ENCODE measurements at places on chromosomes 5 and 9.
A peak's percentile ranks its signal among the peaks of the same experiment; 100 is the strongest.

- no peak for DNase-seq
Measured at GRCh38 chr5:164345853-164346252, 840.4 kb downstream of the MAT2B start.

DNA sequence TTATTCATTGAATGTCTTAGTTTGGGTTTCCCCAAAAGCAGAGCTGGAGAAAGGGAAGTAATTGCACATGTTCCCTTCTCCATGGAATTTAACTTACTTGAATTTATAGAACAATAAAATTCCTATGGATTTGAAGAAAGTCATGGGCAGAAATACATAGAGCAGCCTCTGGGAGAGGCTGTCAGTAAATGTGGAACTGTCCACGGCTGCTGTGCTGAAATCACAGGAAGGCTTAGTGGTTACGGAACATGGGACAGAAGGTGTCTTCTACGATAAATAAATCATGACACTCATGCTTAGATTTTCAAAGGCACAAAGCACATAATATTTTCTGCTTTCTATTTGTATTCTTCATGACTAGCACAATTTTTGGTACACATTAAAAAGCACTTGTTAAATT, 440.6 kb upstream of the IZUMO3 start:
- DNase-seq, result no peak

- no peak for DNase-seq
Measured at GRCh38 chr9:84636436-84636835, 33.1 kb upstream of the NTRK2 start.

DNA sequence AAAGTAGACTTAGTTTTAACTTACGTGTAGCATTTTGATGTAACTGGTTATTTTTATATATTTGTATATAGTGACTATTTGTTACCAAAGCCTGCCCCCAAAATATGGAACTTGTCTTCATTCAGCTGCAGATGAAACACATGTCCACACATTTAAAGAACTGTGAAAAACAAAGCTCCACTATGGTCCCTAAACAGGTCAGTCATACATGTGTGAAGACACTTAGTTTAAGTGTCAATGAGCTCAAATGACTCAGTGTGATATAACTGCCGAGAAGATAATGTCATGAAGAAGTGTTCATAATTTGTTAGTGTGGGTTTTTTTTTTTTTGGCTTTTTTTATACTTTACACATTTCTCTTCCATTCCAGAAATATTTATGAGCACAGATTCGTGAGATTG, 28.2 kb downstream of the HAVCR1 start:
- DNase-seq, result no peak

GRCh38 chr5:159017786-159018185, 81.9 kb downstream of the EBF1 start:
- DNase-seq, result peak; percentile 70

- DNase-seq, result no peak
Measured at GRCh38 chr5:157130925-157131324, 11.7 kb downstream of the MED7 start.

DNA sequence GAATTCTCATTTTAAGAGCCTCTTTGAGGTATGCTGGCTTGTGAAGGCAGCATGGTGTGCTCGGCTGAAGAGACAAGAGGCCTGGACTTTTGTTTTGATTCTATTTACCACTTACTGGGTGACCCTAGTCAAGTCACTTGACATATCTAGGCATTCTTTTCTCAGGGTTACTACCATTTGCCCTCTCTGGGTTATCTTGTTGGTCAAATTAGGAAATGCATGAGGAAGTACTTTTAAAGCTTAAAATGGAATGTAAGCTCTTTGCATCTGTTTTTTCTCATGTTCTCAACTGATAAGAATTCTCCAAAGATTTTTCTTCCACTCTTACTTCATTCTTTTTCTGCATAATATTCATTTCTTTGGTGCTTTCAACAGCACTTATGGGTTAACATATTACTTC, 173.1 kb downstream of the PLK2 start:
- DNase-seq, result no peak

GRCh38 chr5:65967288-65968066, 41.1 kb downstream of the ERBIN start:
- no peak for DNase-seq

DNA sequence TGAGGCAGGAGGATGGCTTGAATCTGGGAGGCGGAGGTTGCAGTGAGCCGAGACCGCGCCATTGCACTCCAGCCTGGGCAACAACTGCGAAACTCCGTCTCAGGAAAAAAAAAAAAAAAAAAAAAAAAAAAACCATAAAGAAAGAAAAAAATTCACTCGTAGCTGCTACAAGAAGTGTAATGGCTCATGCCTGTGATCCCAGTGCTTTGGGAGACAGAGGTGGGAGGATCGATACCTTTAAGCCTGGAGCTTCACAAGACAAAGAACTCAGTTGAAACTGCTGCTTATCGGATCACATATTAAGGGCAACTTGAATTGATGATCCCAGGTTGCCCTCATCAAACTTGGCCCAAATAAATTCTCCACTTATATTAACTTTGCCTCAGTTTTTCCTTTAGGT, 1.0 kb upstream of the ZCCHC7 start:
- no peak for DNase-seq

DNA sequence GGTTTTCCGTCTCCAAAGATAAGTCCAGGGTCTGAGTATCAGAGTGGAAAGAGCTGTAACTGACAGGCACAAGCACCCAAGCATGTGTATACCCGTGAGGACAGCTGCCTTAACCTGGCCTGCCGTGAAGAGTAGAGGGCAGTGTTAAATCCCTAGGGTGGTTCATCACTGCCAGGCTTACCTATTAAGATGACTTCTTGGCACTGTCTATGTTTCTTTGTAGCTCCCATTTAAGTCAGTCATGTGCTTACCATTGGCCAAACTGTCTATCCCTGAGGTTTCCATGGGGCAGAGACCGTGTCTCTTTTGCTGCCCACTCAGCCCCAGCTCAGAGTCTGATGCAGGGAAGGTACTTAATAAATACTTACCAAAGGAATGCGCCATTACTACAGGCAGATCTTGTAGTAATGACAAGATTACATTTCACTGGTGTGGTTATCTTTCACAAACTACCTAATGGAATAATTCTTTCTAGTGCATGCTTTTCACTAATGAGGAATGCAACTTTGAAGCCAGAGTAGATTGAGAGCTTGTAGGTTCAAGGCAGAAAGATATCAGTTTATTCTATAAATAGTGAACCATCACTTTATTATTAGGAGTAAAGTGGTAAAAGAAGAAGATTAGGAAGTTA, 64.2 kb downstream of the SNX24 start:
- no peak for DNase-seq

DNA sequence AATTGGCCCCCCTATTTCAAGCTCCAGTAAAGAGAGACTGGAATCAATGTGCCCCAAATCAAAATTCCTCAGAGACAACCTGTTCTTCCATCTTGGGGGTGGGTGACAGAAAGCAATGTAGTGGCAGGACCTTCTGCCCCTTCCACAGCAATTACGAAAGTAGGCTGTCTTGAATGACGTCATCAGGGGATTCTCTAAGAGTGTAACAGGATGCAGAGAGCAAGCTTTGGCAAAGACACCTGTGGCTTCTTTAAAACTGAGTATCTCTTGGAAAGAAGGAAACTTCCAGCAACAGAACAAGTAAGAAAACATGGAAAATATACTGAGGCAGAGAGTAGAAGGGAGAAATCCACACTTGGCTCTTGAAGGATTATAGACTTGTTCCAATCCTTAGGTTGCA, 247.6 kb upstream of the PDE4D start:
- DNase-seq, result no peak

DNA sequence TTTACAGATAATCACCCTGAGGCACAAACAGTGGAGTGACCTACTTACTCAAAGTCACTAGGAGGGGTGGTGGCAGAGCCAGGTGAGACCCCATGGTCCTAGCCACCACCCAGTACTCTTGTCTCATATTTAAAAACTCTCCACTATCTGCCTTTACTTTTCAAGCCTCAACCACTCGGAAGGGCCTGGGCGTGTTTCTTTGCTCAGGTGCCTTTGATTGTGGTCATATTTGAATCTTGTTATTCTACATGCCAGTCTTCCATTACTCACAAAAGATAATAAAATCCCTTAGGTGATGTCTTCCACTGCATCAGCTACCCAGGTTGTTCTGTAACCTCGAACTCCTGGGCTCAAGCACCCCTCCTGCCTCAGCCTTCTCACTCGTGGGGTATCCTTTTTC, 20.7 kb upstream of the TRIM36 start:
- no peak for DNase-seq

GRCh38 chr5:60810438-60811085, 33.5 kb downstream of the ELOVL7 start:
- DNase-seq, result no peak

GRCh38 chr9:75653335-75653734, 237.1 kb upstream of the PCSK5 start:
- no peak for DNase-seq

DNA sequence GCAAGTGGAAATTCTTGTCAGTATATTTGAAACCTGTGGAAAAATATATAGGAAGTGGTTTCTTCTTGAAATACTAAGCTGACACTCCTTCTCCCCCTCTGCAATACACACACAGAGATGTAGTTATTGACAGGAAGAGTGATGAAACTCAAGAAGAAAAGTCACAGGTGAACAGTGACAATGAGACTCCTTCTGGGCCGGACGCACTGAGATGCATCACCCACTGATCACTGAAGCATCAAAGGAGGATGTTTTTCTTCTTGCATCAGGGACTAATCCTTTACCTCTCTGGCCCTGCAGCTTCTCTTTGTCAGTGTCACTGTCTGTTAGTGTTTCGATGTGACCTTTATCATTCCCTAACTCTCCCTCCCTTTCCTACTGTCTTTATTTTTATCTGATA, 1864.2 kb upstream of the C9orf72 start:
- no peak for DNase-seq

DNA sequence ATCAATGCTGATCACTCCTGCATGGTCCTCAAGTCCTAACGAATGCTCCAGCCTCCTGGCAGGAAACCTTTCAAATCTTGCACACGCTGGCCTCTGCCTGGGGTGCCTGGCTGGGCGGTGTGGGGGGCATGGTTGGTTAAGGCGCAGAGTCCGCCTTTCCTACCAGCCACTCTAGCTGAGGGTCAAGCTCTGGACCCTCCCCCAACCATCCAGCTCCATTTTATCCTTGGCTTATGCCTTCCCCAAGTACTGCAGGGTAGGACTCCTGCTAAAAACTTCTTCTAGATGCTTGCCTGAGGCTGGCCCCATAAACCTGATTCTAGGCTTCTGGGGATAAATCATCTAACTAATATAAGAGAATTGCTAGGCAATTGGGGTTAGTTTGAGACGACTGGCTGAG, 808 bp upstream of the MVB12B start:
- DNase-seq, result no peak

- DNase-seq, result no peak
Measured at GRCh38 chr5:166649676-166650075, 1641.8 kb upstream of the WWC1 start.

GRCh38 chr5:115772731-115773475, 43.6 kb downstream of the CDO1 start:
- no peak for DNase-seq

DNA sequence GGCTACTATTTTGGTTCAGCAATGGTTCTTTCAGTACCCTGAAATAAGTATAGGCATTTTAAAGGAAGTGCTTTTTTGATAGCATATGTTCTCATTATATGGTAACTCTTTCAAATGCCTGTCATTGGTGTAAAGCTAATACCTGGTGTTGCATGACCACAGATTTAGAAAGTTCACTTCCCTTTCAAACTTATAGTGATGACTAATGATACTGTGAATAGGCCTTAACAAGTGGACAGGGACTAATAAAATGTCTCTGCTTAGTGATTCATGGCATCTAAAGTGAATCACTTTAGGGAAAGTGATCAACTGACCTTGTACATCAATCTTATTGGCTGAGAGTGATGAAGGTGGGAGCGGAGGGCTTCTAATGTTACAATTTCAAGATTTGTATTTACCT, 21.6 kb downstream of the MRPL22 start:
- DNase-seq, result no peak

DNA sequence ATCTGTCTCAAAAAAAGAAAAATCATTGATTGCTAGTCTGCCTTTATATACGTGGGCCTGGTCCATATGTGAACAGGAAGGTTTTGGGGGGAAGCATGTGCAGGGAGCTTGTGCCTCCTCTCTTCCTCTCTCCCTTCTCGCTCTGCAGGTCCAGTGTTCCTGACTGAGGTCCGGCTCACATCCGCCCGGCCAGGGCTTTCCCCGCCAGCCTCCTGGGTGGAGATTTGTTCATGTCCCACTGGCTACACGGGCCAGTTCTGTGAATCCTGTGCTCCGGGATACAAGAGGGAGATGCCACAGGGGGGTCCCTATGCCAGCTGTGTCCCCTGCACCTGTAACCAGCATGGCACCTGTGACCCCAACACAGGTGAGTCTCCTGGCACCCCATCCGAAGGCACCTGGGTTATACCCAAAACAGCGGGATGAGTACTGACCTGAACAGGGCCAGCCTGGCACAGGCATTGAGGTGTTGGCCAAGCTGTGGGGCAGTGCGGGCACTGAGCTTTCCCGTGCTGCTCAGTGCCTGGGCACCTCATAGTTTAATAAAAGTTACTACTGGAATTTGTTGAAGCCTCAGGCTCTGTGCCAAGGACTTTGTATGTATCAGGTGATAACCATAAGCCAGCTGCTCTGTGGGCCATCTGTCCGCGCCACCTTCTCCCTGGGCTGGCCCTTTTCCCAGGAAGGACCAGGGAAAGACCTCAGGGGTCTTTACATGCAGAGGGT, 39.4 kb upstream of the AIF1L start:
- no peak for DNase-seq

DNA sequence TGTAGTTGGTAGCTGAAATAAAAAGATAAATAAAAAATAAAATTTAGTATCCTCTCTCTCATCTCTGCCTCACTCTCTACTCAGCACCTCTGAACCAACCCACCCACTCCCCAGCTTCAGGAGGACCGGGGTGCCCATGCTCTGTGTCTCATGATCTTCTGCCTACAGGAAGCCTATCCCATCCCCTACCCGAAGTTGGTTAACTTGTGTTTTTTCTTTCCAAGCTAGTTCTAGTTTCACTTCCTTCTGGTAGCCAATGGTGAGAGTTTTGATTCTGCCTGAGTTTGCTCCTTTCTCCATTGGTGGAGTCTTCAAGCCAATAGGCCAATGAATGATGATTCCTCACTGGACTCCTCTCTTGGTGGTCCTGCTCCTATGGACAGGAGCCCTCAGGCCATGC, 32.1 kb downstream of the SNX24 start:
- no peak for DNase-seq

GRCh38 chr9:16352791-16353401, 517.6 kb downstream of the BNC2 start:
- DNase-seq, result peak; percentile 55

- DNase-seq, result peak; percentile 3
Measured at GRCh38 chr5:35436400-35437057, 181.1 kb upstream of the SPEF2 start.

- no peak for DNase-seq
Measured at GRCh38 chr5:131228646-131229045, 35.2 kb upstream of the CDC42SE2 start.

GRCh38 chr9:90921104-90921503, 119.5 kb downstream of the SYK start:
- peak; percentile 36 for DNase-seq

GRCh38 chr5:91272858-91273257, 110.3 kb downstream of the ARRDC3 start:
- DNase-seq, result no peak

- no peak for DNase-seq
Measured at GRCh38 chr5:67355120-67355713, 158.6 kb upstream of the CD180 start.

GRCh38 chr9:112032009-112032408, 135.4 kb downstream of the UGCG start:
- no peak for DNase-seq

- no peak for DNase-seq
Measured at GRCh38 chr9:15127831-15128230, 179.2 kb downstream of the TTC39B start.

GRCh38 chr9:126275386-126276001, 51.1 kb upstream of the MVB12B start:
- DNase-seq, result no peak

- DNase-seq, result no peak
Measured at GRCh38 chr5:106784846-106785245, 885.9 kb downstream of the EFNA5 start.

All from fibroblast of the conjunctiva (primary cell).